Hematopoietic multipotent progenitor cell treated with erythropoietin and hydrocortisone succinate and interleukin-3 and kit ligand, for 17 days (in vitro differentiated cells): ENCODE measurements at places on chromosomes 3 and 15.

- DNase-seq = no peak
These were observed 474.5 kb downstream of the RBMS3 start for GRCh38 chr3:29755416-29755815.

DNA sequence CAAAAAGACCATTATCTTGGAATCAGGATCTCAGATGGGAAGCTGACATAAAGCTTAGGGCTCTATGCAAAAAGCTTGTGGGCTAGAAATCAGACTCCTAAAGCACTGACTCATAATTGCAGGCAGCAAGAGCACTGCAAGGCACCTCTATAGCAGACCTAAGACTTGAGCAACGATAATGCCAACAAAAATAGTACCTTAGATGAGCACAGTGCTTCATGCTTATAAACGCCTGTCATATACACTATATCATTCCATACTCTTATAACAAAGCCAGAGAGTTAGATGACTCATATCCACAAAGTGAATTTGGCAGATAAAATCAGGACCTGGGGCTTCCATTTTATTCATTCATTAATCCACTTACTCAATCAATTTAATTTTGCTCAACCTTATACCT is 560.8 kb downstream of the MCTP2 start:
- no peak for DNase-seq

DNA sequence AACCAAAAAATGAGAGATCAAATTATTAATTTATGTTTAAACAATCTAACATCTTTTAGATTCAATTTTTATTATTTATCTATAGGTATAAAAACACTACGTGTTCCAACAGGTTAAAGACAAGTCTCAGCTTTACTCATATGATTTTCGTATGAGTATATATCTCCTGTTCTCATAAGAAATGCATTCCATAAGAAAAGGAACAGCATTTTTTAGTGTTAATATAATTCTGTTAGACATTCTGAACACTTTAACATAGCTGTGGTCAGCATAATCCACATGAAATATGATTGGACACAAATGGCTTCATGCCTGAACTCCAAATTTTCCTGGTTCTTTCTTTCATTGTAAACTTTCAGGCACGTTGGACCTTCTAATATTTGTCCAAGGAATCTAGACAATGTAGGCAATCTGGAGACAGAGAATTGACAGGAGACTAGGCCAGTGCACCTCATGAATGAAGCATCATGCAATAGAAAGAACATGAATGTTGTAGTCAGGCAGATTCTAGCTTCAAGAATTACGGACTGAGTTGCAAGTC is 1122.0 kb upstream of the ALCAM start:
- DNase-seq = no peak

- no peak for DNase-seq
These were observed 1762.5 kb downstream of the SI start for GRCh38 chr3:163315786-163316185.

GRCh38 chr3:29409409-29409808 is 128.5 kb downstream of the RBMS3 start:
- DNase-seq = no peak

DNA sequence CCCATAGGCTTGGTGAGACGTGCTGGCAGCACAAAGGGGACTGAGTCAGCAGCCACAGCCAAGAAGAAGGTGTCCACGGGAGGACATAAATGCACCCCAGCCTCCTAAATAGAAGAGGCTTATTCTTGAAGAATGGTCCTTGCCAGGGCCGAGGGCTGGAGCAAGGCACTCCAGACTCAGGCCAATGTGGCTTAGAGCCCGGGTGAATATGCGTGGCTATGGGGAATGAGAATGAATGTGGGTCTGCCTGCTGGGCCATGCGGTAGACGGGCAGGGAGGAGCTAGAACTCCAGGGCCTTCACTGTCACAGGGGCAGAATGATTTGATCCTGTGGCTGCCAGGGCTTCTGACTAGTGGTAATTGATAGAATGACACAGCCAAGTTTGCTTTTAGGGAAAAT is 34.0 kb downstream of the DHX30 start:
- no peak for DNase-seq

GRCh38 chr15:83174891-83175290 is 32.7 kb downstream of the HDGFL3 start:
- DNase-seq = no peak

DNA sequence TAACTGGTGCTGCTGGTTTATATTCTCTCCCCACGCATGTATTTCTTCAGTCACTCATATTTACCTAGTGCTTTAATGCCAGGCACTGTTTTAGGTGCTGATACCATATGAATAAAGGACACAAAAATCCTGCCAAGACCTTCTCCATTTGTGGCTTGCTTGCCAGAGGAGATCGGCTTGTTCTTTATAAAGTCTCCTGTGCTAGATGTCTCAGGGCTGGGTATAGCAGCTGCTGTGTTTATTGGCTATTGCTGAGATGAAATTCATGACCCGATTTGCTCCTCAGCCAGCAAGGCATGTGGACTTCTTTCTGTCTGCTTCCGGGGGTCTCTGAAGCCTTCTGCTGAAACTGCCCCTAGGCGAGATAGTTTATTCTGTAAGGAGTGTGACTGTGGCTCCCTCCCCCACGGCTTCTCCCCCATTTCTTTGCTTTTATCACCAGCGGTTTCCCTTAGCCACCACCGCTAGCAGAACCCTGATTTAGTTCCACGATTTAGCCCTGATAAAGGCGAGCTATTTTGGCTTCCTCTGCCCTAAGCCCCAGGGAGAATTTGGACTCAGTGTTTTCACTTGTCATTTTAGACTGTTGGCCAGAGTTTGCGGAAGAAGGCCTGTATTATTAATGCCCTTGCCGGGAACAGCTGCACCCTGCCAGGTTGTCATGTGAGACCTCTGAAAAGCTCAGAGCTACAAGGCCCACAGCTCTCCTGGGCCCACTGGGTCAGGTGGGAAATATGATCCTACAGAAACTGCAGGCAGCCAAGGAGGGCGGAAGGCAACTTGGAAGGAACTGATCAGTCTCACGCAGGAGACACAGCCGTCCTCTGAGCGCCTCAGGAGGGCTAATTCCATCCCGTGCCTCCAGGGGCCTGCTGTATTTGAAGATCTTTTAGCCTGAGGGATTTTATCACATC is 46.8 kb downstream of the ST6GAL1 start:
- no peak for DNase-seq

- no peak for DNase-seq
These were observed 3.4 kb downstream of the PLXNB1 start for GRCh38 chr3:48426401-48426909.

DNA sequence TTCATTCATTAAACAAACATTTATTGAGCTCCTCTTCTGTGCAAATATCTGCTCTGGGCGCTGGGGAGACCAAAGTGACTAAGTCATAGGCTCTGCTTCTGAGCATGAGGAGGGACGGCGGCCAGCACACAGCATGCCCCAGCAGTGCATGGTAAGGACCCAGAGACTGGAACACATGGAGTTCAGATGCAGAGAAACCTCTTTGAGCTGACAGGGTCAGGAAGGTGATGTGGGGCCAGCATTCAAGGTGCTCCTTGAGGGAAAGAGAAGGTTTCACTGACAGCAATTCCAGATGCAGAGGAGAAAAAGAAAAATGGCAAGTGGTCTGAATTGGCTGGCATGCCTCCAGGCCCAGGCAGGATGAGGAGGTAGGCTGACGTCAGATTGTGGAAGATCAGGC is 234.5 kb downstream of the UACA start:
- no peak for DNase-seq

- no peak for DNase-seq
These were observed 165.6 kb downstream of the XXYLT1 start for GRCh38 chr3:195105389-195105788.

DNA sequence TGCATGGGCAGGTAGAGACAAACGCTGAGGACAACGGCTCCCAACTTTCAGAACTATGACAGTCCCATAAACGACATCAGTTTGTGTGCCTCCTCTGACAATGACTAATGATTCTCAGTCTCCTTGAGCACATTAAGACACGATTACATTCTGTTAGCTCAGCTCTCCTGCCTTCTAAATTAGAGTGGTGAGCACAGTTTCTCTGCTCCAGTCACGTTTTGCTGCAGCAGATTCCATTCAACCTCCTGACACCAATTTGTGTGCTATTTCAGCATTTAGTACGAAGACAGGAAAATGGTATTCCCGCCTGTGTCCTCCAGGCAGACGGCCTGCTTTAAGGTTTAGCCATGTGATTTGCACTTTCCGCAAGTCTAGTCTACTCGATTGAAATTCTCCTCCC is 458.4 kb upstream of the CFAP20DC start:
- no peak for DNase-seq

DNA sequence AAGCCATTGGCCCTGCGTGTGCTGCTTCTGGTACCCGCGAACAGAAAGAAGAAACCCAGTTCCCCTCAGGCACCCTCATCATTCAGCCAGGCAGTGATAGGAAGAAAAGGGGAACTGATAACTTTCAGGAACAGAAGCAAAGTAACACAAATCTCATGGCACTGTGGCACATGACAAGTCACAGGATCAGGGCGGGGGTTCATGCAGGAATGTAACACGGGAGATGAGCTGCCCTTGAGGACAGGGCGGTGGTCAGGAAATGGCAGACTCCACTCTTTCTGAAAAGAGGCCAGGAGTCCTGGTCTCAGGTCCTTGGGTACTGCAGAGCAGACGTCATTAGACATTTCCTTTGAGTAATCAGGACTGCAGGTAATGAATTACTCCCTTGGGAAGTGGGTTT is 95.5 kb downstream of the CCNL1 start:
- DNase-seq = no peak

DNA sequence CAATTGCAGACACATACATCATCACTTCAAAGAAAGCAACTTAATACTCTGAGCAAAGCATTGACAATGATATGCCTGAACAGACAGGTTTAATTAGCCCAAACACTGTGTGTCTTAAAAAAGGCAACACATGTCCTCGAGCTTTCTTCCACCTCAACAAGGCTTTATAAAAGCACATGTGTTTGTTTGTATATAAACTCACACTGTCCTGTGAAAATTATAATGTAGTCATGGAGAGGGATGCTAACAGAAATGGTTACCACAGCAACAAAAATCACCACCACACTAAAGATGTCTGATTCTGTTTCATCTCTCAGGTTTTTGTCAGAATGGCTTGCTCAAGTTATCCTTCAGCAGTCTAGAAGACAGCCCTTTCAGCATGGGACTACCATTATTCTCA is 314.7 kb downstream of the MAGI1 start:
- DNase-seq = no peak
